Forelimb muscle (tissue), 1 donor: ENCODE measurements at places on chromosomes 2 and 18. TPM values are rescaled to one million over a fixed set of nuclear protein-coding genes. Genes with fewer than 3 reads are reported as not detected.

GPR39 gene
- 0.20 TPM for polyA plus RNA-seq

TRPM8 gene
- 0.25 TPM for polyA plus RNA-seq

TMEM200C gene
- 0.75 TPM for polyA plus RNA-seq

STPG4 gene
- polyA plus RNA-seq = not detected

SPATA3 gene
- not detected for polyA plus RNA-seq

TXNDC2 gene
- 0.05 TPM for polyA plus RNA-seq

NYAP2 gene
- 0.34 TPM for polyA plus RNA-seq

KCNG3 gene
- not detected for polyA plus RNA-seq

KCNJ3 gene
- polyA plus RNA-seq = 0.54 TPM

LHCGR gene
- 0.15 TPM for polyA plus RNA-seq

B3GNT7 gene
- 0.48 TPM for polyA plus RNA-seq

DOK6 gene
- polyA plus RNA-seq = 3.5 TPM

WDFY1 gene
- polyA plus RNA-seq = 28.6 TPM

TUBA3E gene
- not detected for polyA plus RNA-seq

PRSS56 gene
- polyA plus RNA-seq = 3.4 TPM

MOB1A gene
- 41.5 TPM for polyA plus RNA-seq

COL3A1 gene
- polyA plus RNA-seq = 5,317 TPM

PCARE gene
- polyA plus RNA-seq = 0.25 TPM

ARID5A gene
- polyA plus RNA-seq = 45.3 TPM

GKN1 gene
- polyA plus RNA-seq = not detected

MGAT5 gene
- 13.2 TPM for polyA plus RNA-seq

UGT1A9 gene
- not detected for polyA plus RNA-seq

AFF3 gene
- polyA plus RNA-seq = 3.5 TPM
